ENCODE measurements at places on chromosomes 6 and 20. TPM values are rescaled to one million over a fixed set of nuclear protein-coding genes. Genes with fewer than 3 reads are reported as not detected.

GRCh38 chr6:130296854-130297253 lies 69.0 kb upstream of the TMEM200A start:
- H3K4me3 ChIP-seq, result no peak overlapping the region
- no peaks in the 10 kb centered on the region for H3K27me3 ChIP-seq
- no peak for DNase-seq
- H3K27ac ChIP-seq, result no peak overlapping the region
- H3K36me3 ChIP-seq, result no peaks in the 10 kb centered on the region

DNA sequence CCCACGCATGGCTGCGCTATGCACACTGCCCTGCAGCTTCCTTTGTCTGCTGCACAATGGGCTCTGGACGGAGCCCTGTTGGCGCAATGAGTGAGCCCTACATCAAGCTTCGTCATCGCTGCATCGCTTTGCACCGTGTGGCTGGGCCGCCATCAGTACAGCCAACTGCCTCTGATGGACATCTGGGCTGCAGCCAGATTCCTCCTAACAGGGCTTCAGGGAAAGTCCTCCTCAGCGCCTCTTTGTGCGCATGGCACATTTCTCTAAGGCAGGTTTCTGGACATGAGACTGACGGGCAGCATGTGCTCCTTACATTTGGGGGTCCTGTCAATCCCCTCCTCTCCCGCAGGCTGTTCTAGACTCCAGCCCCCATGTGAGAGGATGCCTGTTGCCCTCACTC lies 29.7 kb upstream of the ANGPT4 start:
- no peak overlapping the region for H3K27ac ChIP-seq
- H3K4me1 ChIP-seq, result no peaks in the 10 kb centered on the region
- no peak overlapping the region for H3K4me3 ChIP-seq
- H3K36me3 ChIP-seq, result no peaks in the 10 kb centered on the region

DNA sequence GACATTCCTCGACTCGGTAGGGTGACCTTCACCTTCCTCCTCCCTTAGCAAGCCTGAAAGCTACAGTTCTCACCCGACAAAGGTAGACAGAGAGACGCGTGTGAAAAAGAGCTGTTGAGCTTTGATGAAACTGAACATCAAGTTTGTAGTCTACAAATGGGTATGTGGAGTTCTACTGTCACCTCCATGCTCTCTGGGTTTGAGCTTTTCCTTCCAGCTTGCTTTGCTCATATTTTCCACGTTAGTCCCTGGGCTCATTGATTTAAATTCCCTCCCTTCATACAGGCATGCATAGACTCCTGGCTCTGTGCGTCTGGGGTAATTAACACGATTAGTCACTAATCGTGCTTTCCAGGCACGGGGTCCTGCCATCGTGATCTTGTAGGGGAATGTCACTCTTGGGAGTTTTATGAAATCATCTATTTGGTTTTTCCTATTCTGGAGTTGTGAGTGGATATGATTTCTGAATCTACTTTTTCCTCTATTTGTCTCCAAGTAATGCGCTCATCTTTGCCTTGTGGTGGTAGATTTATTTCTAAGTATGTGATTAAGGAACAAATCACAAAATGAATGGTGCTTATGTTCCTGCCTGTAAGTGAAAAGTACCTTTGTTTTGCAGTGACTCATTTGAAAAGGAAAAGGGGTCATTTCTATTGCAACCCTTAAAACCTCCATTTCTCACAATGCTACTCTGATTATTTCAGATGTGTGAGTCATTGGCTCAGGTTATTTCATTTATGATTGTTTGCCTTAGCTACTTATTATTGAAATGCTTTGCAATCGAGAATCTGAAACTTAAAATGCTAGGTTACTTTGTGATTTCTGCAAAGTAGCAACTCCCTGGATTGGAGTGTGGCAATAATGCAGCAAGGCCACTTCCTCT lies 154.6 kb downstream of the ZDHHC14 start:
- H3K27ac ChIP-seq, result peak overlapping the region; percentile 49
- DNase-seq, result peak; percentile 92
- H3K4me1 ChIP-seq, result peaks cover 26% of the 10 kb centered on the region
- no peaks in the 10 kb centered on the region for H3K36me3 ChIP-seq
- H3K27me3 ChIP-seq, result no peaks in the 10 kb centered on the region

GRCh38 chr6:33571637-33572316 lies 8.3 kb downstream of the BAK1 start:
- DNase-seq, result no peak
- H3K27me3 ChIP-seq, result no peaks in the 10 kb centered on the region
- peaks cover 33% of the 10 kb centered on the region for H3K36me3 ChIP-seq
- H3K4me1 ChIP-seq, result peaks cover 10% of the 10 kb centered on the region
- peak overlapping the region; percentile 92 for H3K27ac ChIP-seq

GRCh38 chr20:47348539-47349142 lies 7.9 kb downstream of the ZMYND8 start:
- H3K27me3 ChIP-seq, result no peaks in the 10 kb centered on the region
- peaks cover 38% of the 10 kb centered on the region for H3K4me1 ChIP-seq
- peak overlapping the region; percentile 60 for H3K27ac ChIP-seq

DNA sequence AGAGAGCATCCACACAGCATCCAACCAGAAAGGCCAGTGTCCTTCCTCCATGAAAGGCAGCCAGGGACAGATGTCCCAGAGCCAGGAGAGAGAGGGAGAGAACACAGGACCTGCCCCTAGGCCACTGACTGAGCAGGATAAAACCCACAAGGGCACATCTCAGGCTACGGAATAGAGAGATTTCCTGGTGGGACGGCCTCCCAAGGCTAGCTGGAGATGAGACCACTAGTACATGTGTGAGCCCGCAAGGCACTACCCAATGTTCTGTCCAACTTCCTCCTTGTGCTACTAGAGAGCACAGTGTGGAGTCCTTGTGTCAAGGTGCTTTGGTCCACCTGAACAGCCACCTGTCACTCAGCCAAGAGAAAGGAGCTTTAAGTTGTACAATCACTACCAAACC lies 44.2 kb downstream of the PLCG1 start:
- no peak overlapping the region for H3K4me3 ChIP-seq
- H3K27me3 ChIP-seq, result no peaks in the 10 kb centered on the region
- H3K4me1 ChIP-seq, result peaks cover 22% of the 10 kb centered on the region

GRCh38 chr6:32194825-32195651 lies 2.6 kb upstream of the GPSM3 start:
- peaks cover 48% of the 10 kb centered on the region for H3K4me1 ChIP-seq
- peak; percentile 76 for DNase-seq
- H3K36me3 ChIP-seq, result no peaks in the 10 kb centered on the region
- H3K27me3 ChIP-seq, result no peaks in the 10 kb centered on the region
- peak overlapping the region; percentile 45 for H3K4me3 ChIP-seq

DNA sequence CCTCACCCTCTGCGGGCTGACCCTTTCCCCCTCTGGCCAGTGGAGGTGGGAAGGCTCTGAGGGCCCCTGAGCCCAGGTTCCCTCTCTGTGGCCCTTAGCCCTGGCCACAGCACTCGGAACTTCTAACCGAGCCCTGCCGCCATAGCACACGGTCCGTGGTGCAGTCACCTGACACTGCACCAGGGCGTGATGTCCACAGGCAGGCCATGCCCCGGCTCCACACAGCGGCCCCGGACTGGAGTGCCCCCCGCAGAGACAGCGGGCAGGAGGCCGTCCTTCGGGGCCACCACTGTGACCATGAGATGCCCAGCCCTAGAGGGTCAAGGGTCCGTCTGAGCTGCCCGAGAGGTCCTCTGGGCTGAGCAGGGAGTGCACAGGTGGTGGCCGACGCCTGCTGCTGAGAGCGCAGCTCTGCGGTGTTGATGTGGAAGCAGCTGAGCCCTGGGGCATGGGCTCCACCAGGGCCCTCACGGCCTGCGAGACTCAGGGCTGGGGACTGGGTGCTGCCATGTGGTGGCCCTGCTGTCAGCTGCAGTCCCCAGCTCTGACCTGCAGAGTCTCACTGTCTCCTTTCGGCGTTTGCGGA lies 11.2 kb upstream of the BHLHE23 start:
- no peaks in the 10 kb centered on the region for H3K36me3 ChIP-seq
- H3K4me3 ChIP-seq, result no peak overlapping the region
- H3K27ac ChIP-seq, result no peak overlapping the region
- peaks cover 73% of the 10 kb centered on the region for H3K27me3 ChIP-seq
- H3K4me1 ChIP-seq, result peaks cover 12% of the 10 kb centered on the region

DNA sequence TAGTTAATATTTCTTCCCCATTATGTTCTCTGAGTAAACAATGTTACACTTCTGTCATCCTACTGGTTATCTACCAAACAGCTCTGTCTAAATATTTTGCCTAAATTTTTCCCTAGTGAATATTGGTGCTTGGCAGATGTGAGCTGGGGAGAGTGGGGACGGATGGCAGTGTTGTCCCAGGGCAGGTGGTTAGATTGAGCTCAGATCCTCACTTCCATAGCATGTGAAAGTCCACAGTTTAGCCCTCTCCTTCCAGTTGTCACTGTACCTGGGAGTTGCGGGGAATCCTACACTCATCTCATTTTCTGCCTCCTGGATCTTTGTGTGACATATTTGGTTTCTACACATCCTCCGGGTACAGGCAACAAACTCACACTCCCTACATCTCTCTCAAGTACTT lies 484.9 kb downstream of the EPM2A start:
- no peaks in the 10 kb centered on the region for H3K27me3 ChIP-seq
- no peaks in the 10 kb centered on the region for H3K36me3 ChIP-seq
- DNase-seq, result no peak
- H3K4me1 ChIP-seq, result no peaks in the 10 kb centered on the region

- peaks cover 32% of the 10 kb centered on the region for H3K27me3 ChIP-seq
- no peak overlapping the region for H3K27ac ChIP-seq
- no peak for DNase-seq
- H3K4me3 ChIP-seq, result no peak overlapping the region
Measured at GRCh38 chr20:39111359-39112177, 149.4 kb downstream of the DHX35 start.

DNA sequence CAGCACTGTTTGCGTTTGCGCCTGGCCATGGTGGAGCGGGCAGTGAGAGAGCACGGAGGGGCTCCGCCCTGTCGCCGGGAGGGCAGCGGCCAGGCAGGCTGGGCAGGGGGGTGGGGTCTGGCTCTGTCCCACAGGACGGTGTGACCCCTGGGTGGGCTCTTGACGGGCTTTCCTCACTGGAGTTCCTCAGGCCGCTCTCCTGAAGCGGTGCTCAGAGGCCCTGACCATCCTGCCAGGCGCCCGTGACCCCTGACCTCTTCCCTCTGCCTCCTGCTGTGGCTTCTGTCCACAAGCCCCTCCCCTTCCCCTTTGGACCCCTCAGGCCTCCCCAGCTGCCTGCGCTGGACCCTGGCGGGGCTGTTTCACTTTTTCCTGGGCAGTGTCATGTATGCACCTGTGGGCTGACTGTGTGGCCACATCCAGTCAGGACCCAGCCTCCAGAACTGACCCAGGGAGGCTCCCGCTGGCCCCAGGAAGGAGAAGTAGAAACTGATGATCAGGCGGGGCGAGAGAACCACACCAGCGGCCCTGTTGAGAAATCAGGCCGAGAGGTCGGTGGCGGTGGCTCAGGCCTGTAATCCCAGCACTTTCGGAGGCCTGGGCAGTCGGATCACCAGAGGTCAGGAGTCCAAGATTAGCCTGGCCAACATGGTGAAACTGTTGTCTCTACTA lies 1.2 kb downstream of the OGFR start:
- no peaks in the 10 kb centered on the region for H3K27me3 ChIP-seq
- peak overlapping the region; percentile 71 for H3K4me3 ChIP-seq
- peak overlapping the region; percentile 21 for H3K27ac ChIP-seq
- no peak for DNase-seq

- H3K4me3 ChIP-seq, result no peak overlapping the region
- peak; percentile 48 for DNase-seq
- no peaks in the 10 kb centered on the region for H3K36me3 ChIP-seq
- no peak overlapping the region for H3K27ac ChIP-seq
- H3K27me3 ChIP-seq, result no peaks in the 10 kb centered on the region
Measured at GRCh38 chr6:126907312-126907711, 211.2 kb upstream of the RSPO3 start.

Gene SH3BGRL2
- total RNA-seq, result 8.5 TPM

Gene DOK5
- 15.9 TPM for total RNA-seq

Gene SMOC2
- total RNA-seq, result 65.4 TPM

Gene PLA2G7
- total RNA-seq, result 1.2 TPM

Gene PSORS1C2
- total RNA-seq, result not detected

Gene SAMD3
- 0.71 TPM for total RNA-seq
